T-helper 17 cell (primary cell): ENCODE measurements at places on chromosomes 2 and 18. TPM values are rescaled to one million over a fixed set of nuclear protein-coding genes. Genes with fewer than 3 reads are reported as not detected.

- no peak for DNase-seq
These were observed 636.3 kb upstream of the ZEB2 start for GRCh38 chr2:145156199-145156598.

GRCh38 chr18:35348001-35348400 is 3.8 kb upstream of the ZNF24 start:
- DNase-seq = no peak

GRCh38 chr18:37900326-37900725 is 334.7 kb upstream of the CELF4 start:
- DNase-seq = no peak

DNA sequence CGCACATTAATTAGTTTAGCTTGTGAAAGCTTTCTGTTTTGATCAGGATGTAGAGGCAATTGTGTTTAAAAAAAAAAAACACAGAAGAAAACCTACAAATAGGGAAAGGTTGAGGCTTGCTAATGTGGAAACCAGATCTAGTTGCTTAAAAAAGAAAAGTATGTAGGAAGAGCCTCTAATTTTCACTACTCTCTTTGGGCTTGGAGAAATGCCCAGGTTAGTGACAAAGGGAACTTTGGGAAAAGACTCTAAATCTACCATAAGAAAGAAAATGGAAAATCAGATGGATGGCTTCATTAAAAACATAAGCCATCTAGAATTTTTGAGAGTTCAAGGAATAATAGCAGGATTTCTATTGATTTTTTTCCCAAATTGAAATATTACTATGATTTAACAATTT is 47.3 kb upstream of the SLC38A11 start:
- no peak for DNase-seq

- DNase-seq = no peak
These were observed 108.0 kb upstream of the UNC80 start for GRCh38 chr2:209663656-209664055.

The CYTIP gene
- 286 TPM for total RNA-seq

DNA sequence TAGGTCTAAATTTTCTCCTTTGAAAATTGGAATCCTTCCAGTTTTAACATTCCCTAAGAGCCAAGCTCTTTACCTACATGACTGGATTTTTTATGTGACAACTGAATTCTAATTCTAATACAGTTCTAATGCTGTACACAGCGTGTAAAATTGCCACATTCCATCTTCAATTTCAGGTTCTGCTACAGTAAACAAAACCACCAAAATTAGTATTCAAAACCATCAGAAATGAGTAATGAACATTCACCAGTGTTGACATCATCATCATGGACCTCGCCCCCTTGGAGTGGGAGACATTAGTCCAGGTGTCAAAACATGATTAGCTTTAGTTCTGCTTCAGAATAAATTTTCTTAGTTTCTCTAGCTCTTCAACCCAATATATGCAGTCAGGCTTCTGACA is 133.6 kb downstream of the MBD2 start:
- DNase-seq = no peak

DNA sequence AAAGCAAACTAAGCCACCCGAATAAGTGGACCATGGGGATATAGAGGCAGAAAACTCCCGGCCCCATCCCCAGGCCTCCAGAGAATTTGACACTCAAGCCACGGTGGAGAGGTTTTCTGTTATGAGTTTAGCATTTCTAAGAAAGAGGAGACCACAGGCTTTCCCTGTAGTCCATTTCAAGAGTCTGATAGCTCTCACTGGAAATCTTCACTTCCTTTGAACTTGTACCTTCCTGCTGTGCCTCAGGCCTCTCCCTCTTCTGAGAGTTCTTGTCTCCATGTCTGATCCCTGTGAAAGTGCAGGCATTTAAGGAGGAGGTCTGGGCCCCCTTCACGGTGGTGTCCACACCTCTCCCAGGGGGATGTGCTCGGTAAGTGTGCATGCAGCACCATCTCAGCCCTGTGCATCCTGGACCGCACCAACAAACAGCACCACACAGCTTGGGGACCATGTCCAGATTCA is 113.7 kb downstream of the BCL2 start:
- DNase-seq = no peak

DNA sequence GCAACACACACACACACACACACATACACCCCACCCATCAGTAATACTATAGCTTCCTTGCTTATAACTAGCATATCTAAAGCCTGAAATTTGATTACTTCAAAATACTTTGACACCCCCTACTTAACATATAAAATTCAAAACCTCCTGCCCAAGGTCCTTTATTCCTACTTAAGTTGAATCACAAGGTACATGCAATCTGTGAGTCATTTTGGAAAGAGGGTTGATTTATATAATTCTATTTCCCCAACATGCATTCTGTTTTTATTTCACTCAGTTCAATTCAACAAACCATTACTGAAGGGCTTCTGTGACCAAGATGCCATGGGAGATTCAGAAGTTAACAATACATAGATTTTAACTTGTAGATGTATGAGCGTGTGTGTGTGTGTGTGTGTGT is 420.7 kb downstream of the METTL4 start:
- DNase-seq = no peak
